ENCODE measurements at places on chromosomes 7 and 10. TPM values are rescaled to one million over a fixed set of nuclear protein-coding genes. Genes with fewer than 3 reads are reported as not detected.

Gene PLEKHA1
- 32.6 TPM for polyA plus RNA-seq

DNA sequence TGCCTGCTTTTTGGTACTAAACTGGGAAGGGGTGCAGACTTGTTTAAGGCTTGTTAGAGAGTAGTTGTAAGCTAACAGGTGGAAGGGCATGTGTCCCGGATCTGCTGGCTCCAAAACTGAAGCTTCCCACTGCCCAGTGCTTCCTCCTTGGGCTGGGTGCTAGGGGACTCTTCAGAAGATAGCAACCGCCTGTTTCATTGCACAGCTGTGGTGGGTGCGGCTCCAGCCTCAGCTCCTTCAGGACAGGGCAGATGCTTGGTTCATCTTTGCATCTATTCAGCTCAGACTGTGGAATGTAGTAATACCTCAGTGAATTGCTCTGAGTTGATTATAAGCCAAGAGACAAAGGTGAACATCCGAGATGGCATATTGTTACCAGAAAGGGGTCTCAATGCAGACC lies 527.1 kb downstream of the TYW1 start:
- DNase-seq: no peak

GRCh38 chr10:106740-107139 lies 28.5 kb upstream of the ZMYND11 start:
- DNase-seq: no peak

DNA sequence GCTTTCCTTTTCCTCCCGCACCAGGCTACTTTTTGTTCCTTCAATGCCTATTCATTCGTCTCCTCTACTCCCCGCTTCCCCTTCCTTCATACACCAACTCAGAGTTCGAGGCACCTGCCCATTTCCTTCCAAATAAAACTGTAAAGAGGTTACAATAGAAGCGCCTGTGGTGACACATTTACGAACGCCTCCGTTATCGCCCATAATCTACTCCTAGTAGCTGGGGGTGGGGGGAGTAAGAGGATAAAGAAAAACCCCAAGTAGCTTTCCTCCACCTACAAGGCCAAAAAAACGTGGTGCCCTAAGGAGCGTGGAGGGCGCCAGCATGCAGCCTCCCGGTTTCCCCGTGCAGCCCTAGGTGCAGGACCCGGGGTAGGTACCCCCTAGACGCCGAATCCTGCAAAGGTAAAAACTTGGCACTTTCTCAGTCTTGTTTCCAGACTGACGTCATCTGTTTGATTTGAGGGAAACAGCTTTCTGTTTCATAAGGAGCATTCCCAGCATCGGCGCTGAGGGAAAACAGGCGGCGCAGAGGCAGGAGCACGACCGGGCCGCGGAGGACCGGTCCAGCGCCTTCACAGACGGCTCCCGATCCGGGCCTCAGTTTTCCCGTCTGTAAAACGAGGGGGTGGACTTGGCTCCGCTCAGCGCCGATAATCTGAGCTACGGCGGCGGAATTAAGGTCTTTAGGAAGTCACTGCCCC lies 922 bp downstream of the PPA1 start:
- DNase-seq: peak; percentile 30

DNA sequence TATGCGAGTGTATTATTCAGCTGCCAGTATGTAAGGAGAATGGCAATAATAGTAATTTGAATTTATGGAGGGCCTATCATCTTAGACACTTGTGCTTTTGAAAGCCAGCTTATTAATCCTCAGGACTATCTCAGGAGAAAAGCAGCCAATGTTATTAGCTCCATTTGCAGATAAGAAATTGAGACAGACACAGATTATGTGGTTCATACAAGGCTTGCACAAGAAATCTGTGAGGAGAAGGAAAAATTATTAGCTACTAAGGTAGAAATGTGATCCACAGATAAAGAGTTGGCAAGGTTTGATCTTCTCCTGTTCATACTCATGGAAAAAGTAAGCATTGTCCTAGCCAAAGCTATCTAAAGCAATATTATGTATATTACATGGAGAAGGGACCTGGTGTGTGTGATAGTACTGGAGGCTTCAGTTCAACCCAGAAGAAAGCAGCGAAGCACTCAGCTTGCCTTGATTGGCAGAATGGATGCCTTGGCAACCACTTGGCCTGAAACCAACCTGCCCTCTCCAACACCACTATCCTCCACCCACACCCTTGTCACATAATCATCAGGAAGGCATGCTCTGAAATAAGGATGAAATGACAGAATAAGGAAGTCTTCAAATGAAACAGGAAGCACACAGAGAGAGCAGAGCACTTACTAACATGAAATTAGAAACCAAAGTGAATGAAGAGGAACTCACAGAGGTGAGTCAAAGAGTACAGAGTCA lies 18.0 kb downstream of the MACC1 start:
- peak; percentile 42 for DNase-seq

DNA sequence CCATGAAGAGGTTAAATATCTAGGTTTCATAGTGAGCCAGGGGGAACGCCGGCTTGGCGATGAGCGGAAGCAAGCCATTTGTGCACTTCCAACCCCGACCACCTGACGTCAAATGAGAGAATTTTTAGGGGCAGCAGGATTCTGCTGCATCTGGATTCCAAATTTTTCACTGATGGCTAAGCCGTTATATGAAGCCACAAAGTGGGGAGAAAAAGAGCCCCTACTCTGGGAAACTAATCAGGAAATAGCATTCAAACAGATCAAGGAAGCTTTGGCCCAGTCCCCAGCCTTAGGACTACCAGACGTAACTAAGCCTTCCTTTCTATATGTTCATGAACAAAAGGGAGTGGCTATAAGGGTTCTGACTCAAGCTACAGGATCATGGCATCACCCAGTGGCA lies 12.9 kb upstream of the ADCK2 start:
- no peak for DNase-seq

Gene MNX1
- polyA plus RNA-seq: not detected

Gene ARHGEF35
- polyA plus RNA-seq: 1.7 TPM

DNA sequence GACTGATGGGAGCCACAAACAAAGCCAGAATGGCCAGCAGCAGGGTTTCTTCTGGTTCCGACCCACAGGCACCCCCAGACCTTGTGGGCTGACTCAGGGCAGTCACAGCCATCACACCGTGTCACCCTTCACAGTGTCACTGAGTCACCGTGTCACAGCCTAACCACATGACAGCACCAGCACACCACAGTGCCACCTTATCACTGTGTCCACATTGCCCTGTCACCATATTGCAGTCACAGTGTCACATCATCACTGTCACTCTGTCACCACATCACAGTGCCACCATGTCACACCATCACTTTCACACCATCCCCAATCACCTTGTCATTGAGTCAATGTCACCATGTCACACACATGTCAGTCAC lies 77.0 kb downstream of the OAT start:
- no peak for DNase-seq

Gene FEZF1
- not detected for polyA plus RNA-seq

DNA sequence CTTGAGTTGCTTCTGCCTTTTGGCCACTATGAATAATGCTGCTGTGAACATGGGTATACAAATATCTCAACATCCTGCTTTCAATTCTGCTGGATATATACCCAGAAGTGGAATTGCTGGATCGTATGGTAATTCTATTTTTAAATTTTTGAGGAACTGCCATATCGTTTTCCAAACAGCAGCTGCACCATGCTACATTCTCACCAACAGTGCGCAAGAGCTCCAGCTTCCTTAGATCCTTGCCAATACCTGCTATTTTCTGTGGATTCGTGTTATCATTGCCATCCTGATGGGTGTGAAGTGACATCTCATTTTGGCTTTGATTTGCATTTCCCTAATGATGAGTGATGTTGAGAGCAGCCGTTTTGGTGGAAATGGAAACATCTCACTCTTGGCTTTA lies 26.7 kb downstream of the FRMD4A start:
- DNase-seq: peak; percentile 30

DNA sequence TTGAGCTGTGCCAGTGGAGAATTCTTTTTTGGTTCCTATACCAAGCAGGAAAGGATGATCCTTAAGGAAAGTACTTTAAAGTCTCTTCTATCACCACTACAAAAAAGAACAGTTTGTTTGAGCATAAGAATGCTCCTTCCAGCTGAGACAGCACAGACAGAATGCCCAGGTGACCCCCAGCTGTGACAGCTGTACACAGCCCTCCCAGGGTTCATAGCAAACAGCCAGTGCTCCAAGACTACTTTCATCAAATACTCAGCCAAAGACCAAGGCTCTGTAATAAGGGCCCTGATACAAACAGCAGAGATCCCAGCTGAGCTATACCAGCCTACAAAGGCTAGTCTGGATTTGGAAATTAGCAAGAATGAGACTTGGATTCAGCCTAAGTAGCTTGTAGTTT lies 65.7 kb downstream of the NXPH1 start:
- DNase-seq: no peak

Gene STAMBPL1
- polyA plus RNA-seq: 9.8 TPM

GRCh38 chr7:116588225-116588624 lies 63.4 kb downstream of the CAV1 start:
- no peak for DNase-seq

DNA sequence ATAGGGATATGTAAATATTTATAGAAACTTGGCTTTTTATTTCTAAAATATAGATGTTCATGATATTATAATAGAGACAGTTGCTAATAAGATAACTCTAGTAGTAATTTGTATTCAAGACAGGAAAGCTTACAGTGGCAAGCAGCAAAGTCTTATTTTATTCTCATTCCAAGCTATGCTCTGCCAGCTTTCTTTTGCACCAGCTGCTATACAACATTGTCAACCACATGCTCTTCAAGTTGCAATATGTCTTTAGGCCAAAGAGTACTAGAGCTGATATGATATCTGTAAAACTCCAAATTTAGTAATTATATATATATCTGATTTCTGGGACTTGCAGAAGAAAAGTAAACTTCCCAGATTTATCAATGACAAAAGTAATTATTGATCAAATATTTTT lies 350.1 kb downstream of the HGF start:
- no peak for DNase-seq

GRCh38 chr7:77497079-77497478 lies 40.0 kb upstream of the PTPN12 start:
- DNase-seq: no peak

- DNase-seq: peak; percentile 8
Measured at GRCh38 chr10:51162002-51162401, 87.7 kb downstream of the PRKG1 start.

DNA sequence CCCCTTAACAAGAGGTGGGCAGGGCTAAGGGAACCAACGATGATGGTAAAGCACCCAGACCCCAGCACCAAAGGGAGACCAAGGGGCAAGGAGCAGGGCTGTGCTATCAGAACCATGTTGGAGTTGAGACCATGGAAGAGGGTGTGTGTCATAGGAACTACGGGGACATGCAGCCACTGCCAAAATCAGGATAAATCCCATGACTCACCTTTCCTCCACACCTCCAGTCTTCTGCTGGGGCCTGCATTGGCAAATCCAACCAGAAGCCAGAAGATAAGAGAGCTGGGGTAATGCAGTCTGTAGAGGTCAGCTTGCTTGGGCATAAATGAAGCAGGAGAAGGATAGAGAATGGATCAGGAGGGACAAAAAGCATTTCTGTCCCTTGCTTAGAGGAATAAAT lies 42.7 kb upstream of the SMARCD3 start:
- no peak for DNase-seq

DNA sequence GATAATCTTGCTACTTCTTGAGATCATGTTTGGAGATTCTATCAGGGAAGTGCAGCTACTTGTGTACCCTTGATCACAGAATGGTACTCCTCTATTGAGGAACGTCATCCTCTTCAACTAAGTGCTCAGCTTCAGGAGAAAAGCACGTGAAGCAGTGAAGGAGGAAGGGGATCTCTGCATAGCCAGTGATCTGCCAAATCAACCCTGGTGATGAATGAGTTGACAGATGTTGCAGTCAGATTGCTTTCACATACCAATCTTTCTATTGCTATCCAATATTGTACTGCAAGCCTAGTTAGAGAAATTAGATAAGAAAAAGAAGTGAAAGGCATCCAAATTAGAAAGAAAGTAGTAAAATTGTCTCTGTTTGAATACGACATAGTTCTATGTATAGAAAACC lies 309.4 kb downstream of the TWIST1 start:
- no peak for DNase-seq

Gene CYP3A4
- 0.45 TPM for polyA plus RNA-seq

Gene PNLIPRP3
- polyA plus RNA-seq: not detected

Gene COX19
- 12.4 TPM for polyA plus RNA-seq

DNA sequence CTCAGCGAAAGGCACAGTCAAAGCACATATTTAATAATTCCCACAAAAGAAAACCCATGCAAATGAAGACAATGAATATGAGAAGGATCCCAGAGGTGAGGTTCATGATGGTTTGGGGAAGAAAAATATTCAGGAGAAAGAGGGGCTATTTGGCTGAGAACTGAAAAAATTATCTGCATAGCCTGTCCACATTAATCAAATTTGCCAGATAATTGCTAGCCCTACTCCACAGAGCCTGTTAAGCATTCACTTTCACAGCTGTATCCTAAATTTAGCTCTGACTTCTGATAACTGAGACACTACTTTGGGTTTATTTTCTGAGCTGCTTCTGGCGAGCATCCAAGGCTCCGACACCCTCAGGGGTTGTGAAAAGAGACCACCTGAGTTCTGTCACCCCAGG lies 176.2 kb downstream of the HERPUD2 start:
- no peak for DNase-seq

DNA sequence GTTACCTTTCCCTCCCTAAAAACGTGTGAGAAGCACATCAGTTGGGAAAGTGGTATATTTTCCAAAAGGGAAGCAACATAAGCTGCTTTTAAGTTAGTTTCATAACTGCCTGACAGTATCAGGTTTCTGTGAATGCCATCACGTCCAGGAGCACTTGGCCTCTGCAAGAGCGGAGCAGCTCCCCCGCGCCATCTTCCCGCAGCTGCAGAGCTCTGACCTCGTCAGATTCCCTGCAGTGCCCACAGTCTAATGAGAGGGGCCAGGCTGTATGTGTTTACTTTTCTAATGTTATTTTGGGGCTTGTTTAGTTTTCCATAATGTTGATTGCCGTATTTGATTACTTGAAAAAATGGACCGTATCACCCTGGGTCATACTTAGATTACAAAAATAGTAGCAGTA lies 74.2 kb downstream of the MGMT start:
- DNase-seq: peak; percentile 29

GRCh38 chr10:117757086-117757720 lies 214.7 kb downstream of the EMX2 start:
- peak; percentile 77 for DNase-seq

DNA sequence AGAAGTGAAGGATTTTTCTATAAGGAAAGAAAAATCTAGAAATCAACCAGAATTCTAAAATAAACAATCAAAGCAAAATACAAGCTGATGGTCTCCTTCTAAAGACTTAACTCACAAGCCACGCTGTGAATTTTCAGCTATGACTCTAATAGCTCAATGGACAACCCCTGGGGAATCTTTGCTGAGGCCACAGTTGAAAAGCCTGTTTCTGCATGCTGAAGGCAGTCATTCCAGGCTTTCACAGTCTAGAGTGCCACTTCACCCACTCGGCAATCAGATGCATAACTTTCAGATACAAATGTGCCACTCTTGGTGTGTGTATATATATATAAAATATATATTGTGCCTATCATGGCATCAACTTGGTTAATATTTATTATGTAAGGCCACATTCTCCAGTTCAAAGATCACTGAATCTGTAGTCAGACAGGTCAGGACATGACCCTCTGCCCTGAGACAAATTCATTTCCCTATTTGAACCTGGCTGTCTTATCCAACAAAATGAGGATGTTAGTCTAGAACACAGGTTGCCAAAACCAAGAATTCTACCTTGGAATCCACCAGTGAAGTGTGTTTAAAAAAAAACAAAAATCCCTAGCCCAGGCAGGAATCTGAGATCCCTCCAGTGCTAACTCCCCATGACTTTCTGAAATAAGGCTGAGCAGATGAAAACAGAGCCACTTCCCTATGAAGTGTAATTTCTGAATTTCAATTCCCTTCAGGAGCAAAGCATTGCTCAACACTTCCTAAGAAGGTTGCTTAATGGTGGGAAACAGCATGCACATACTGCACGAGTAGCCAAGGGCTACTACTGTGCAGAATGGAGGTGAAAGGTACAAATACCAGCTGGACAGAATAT lies 9.9 kb downstream of the LIPA start:
- DNase-seq: no peak
